Activated naive CD4-positive, alpha-beta T cell (primary cell): ENCODE measurements at places on chromosomes 1 and 21.

DNA sequence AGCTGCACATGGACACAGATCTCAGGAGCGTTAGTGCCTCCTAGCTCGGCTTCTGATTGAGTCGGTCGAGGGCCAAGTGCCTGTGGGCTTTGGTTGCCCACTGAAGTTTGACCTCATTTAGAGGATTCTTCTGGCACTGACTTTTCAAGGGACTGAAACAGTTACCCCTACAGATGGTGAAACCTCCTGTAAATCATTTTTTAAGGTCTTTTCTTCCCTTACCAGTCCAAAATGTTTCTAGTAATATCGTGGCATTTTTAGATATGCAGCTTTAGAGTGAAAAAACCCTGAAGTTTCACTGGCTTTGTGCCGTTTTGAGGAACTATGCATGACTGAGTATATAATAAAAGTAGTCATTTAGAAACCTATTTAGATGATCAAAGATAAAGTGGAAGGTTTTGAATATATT, 34.7 kb upstream of the L1TD1 start:
- DNase-seq = no peak

GRCh38 chr1:30063621-30064280, 659.6 kb downstream of the MATN1 start:
- no peak for DNase-seq

- no peak for DNase-seq
Observed at GRCh38 chr1:81430955-81431623, 369.6 kb upstream of the ADGRL2 start.

- DNase-seq = no peak
Observed at GRCh38 chr1:159743651-159744410, 29.4 kb upstream of the CRP start.

- no peak for DNase-seq
Observed at GRCh38 chr1:160839746-160840145, 22.9 kb downstream of the CD244 start.

- DNase-seq = no peak
Observed at GRCh38 chr21:43918385-43918947, 53.4 kb downstream of the AGPAT3 start.

DNA sequence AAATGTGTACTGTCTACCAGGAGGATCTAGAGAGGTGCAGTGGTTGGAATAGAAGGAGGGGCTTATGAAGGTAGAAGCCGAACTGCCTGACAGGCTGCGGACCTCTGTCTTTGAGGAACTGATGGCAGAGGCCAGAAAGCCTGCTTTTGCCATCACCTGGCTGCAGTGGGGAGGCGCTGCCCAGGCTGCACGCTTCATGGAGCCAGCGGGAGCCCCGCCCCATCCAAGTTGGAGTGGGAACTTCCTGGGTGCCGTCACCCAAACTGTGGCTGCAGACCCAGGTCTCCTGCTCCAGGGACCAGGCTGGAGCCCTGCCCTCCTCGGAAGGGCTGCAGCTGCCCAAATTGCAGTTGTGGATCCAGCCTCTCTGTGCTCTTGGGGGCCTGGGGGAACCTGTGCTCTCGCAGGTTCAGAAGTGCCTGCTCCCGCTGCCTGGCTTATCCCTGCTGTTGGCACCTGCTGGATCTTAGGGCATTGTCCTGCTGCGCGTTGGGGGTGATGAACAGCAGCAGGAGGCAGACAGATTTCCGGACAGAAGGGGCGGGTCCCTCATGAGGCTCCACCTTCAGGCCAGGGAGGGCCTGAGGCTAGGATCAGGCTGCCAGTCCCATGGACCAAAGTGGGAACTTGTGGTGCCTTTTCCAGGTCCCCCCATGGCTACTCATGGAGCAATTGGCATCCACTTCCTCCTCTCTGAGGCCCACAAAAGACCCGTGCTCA, 118.0 kb upstream of the PLPPR4 start:
- DNase-seq = no peak

DNA sequence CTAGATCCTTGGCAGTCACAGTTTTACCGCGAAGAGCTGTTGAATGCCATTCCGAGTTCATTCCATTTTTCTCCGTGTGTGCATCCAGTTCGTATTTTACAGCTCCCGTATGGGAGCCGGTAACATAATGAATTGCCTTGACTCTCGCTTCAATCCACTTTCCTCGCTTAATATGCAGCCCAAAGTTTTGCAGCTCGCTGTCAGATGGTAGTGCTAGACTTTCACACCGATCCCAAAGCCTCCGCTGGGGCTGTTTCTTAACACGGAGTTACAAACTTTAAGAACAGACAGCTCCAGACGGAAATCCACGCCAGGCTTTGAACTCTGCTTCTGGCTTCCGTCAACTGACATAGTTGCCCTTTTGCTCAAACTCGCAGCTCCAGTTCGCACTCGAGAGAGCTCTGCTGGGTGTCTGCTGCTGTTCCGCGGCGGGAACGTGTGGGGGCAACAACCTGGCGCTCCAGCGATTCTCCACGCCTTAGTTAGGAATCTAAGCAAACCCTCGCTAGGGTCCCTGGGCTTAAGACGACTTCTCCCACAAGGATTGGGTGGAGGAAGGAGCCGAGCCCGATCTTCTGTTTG, 3.5 kb upstream of the ARID1A start:
- peak; percentile 28 for DNase-seq

DNA sequence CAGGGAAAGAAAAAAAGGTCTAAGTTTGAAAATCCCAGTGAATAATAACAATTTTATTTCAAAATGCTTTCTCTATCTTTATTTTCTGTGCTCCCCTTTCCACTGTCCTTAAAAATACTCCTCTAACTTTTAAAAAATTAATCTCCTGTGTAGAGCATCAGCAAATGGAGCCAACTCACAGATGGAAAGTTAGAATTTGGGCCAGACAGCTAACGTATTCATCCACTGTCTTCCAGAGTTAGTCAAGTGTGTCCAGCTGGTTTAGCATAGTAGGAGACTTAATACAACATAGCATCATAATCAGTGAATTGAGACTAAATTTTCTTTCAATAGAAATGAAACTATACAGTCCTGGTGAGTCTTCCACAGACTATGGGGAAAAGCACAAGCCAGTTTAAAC, 419.0 kb upstream of the LRRC7 start:
- DNase-seq = no peak

DNA sequence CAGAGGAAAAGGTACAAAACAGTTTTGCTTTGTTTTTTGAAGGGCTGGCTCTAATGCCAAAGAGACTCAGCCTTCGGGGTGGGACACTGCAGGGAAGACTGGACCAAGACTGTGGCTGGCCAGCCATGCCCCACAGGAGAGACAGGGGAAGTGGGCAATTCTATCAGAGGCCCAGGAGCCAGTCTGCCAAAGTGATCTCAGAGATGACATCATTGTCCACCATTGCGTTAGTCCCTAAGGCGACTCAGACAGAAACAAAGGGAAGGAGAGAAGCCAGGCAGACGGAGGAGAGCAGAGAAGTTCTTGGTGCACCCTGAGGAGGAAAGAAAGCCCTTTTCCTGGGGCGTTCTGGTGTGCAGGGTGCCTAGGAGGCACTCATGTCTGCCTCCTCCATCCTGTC, 26.4 kb downstream of the OPTC start:
- DNase-seq = no peak

DNA sequence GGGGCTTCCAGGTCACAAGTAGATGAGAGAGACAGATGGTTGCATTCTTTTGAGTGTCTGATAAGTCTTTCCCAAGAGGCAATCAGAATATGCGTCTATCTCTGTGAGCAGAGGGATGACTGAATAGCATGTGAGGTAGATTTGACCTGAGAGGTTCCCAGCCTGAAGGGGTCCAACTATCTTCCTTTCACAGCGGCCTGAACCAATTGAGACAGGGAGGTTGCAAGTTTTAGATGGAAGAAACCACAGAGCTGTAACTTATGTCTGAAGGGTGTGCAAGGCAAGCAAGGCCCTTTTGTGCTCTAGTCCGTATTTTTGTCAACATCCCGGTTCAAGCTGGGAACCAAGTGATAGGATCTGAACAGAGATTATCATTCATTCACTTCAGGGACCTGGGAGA, 9.9 kb upstream of the RNF187 start:
- DNase-seq = no peak
